Activated T-cell treated with anti-CD3 and anti-CD28 coated beads for 4 hours (primary cell): ENCODE measurements at places on chromosomes 13 and 19.

- DNase-seq = no peak
Measured at GRCh38 chr13:33345842-33346241, 60.3 kb upstream of the STARD13 start.

DNA sequence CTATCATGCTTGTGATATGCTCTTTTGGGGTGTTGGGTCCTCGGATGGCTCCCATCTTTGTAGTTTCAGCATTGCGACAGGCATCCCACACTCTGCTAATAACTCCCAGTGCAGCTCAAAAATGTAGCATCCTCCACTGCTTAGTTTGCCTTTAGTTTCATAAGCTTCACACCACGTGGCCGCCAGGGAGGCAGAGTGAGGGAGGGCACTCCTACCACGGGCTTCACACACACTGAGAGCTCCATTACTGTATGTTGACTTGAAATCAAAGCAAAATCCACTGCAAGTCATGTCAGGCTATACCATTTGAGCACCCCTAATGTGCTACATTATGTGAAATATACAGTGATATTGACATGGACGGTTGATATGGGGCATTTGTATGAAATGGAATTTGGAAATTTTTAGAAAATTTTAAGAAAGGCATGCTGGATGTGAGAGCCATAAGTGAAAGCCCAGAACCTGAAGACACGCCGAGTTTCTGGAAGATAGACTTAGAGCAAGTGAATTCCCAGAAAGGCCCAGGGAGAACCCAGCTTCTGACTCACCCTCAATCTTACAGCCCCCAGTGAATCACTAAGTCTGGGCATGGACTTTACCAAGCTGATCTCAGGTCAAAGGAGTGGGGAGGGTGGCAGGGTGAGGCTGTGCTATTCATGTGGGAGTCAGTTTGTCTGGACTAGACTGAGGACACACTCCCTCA, 94.1 kb downstream of the HSPH1 start:
- no peak for DNase-seq

- no peak for DNase-seq
Measured at GRCh38 chr19:31562966-31563612, 213.9 kb upstream of the TSHZ3 start.

DNA sequence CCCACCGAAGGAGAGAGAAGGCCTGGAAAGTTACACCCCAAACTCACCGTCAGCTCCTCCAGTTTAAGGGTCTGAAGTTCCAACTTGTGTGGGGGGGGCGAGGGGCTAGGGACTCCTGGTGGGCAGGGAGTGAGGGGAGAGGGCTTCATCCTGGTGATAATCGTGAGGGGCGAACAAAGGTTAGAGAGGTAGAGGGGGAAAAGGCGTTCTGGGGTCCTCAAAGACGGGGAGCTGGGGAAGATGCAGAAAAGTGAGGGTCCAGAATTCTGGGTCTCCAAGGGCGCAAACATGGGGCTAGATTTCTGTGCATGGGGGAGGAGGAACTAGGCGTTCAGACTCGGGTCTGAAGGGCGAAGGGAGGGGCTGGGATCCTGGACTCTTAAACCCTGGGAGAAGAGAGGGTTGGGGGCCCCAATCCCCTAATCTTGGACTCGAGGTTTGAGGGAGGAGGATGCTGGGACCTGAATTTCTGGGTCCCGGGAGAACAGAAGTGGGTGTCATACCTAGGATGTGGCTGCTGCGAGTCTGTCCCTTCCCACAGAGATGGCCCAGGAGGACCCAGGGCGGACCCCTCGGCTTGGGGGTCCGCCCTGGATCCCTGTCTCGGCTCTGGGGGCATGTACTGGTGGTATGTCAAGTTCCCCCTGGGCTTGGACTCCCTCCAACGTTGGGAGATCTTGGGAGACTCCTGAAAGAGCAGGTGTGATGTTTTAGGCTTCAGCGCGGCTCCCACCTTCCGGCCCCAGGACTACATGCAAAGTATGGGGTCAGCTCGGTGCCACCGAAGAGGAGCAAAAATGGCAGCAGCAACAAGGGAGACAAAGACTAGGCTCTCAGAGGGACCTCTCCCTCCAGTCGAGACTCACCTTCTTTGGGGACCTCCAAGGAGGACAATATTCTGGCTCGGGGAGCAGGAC, 4.5 kb downstream of the MAMSTR start:
- DNase-seq = no peak

DNA sequence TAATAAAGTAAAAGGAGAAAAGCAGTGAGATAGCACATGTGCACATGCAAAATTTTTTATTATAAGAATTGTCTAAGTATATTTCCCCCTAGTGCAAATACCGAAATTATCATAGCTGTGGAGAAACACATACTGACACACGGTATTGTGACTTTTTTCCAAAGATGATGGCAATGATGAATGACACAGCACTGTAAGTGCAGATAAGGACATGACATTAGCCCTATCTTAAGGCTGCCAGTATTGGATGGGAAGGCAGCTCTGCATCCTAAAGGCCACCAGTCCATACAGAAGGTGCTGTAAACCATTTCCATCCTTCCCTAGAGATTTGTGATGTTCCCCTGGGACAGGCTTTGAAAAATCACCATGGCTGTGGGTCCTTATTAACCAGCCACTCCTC, 11.5 kb upstream of the MICU2 start:
- no peak for DNase-seq
